ENCODE measurements at places on chromosomes 5 and 9.

DNA sequence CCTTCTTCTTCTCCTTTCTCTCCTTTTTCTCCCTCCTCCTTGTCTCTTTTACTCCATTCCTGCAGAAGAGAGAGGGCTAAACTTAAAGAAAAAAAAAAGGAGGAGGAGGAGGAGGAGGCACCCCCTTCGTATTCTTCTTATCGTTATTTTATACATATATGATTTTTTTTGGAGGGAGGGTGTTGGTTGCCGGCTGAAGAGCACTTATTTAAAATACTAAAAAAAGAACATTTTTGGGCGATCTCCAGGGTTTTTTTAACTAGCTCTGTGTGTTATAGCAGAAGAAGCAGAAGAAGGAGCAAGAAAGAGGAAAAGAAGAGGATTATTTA, 381 bp downstream of the NR2F1 start:
- peak; percentile 6 for DNase-seq

GRCh38 chr9:71355884-71356283, 234.5 kb upstream of the TRPM3 start:
- DNase-seq: peak; percentile 9

DNA sequence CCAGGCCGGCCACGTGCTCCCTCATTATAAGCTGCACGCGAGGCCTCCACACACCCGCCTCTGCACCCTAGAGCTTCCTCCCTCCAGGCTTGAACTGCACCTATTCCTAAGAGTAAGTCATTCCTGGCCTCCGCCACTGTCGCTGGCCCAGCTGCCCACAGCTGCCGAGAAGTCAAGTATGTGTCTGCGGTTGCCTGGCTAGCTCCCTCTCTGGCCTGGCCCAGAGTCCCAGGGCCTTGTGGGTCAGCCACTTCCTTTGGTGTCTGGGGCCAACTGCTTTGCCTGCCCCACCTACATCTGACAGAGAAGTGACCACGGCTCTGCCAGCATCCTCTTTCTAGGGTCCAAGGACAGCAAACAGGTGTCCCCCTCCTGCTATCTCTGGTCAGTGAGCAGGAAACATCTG, 18.3 kb downstream of the ABO start:
- no peak for DNase-seq

GRCh38 chr5:54307583-54307982, 2.8 kb downstream of the ARL15 start:
- DNase-seq: no peak

DNA sequence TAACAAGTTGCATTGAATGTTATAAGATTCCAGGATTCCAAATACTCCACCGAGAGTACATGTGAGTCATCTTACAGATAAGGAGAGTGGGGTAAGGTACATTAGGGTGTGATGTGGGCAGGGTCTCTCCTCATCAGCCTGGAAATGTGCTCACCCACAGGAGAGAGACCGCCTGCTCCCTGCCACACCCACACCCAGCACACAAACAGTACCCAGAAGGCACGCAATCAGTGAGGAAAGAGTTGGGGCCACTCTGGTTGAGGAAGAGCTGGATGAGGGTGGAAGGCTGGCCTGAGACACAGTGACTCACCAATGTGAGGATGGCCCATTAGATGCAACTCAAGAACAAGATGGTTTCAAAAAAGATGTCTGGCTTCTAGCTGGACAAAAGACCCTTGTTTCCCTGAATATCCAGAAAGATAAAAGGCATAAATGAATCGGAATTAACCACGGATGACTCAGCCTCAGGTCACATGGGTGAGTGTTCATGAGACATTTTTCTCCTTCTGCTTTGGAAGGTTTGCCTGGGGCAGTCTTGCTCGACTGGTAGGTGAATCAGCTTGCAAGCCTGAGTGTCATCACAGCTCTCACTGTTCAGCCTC, 51.1 kb upstream of the LHFPL2 start:
- peak; percentile 96 for DNase-seq

- no peak for DNase-seq
Measured at GRCh38 chr5:41795125-41795524, 75.1 kb downstream of the OXCT1 start.

DNA sequence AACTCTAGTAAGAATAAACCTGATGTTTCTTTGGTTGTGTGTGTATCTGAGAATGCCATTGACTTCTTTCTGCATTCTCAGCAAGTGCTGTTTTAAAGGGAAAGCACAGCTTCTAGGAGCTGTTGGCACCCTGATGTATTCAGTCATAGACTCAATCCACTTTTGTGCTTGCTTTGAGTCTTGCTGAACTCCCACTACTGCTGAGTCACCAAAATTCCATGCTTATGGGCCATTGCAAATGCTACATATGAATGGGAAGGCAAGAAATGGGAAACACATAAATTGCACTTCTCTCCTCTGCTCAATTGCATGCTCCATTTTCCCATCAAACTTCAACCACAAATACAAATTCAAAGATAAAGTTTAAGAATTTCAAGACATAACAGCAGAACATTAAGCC, 9.8 kb upstream of the FTMT start:
- no peak for DNase-seq

GRCh38 chr5:109888989-109889388, 199.3 kb downstream of the MAN2A1 start:
- no peak for DNase-seq

GRCh38 chr5:179615203-179615602, 8.3 kb downstream of the HNRNPH1 start:
- DNase-seq: no peak

GRCh38 chr9:123724211-123724796, 205.6 kb downstream of the DENND1A start:
- DNase-seq: peak; percentile 43

GRCh38 chr5:148711961-148712360, 57.6 kb upstream of the HTR4 start:
- no peak for DNase-seq

- DNase-seq: peak; percentile 63
Measured at GRCh38 chr5:392431-392988, 50.5 kb upstream of the EXOC3 start.

GRCh38 chr5:147430628-147431027, 79.2 kb downstream of the DPYSL3 start:
- DNase-seq: no peak

- no peak for DNase-seq
Measured at GRCh38 chr5:40346901-40347300, 332.8 kb upstream of the PTGER4 start.

- DNase-seq: no peak
Measured at GRCh38 chr5:158492841-158493242, 606.9 kb downstream of the EBF1 start.

- DNase-seq: no peak
Measured at GRCh38 chr5:36619012-36619635, 12.7 kb downstream of the SLC1A3 start.

DNA sequence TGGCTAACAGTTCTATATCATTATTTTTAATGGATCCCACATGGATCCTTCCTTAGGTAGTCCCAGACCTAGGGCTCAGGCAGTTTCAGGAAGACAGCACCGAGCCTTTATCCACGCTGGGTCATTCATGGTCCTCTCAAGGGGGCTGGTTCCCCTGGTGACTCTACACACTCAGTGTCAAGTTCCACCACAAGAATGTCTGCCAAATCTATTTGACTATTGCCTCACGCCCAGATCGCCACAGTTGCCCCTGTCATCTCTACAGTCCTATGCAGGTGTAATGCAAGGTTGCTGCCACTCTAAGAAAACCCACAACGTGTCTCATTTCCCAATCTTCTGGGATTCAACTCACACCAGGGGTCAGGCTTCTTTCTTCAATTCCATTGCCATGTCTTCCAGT, 8.0 kb upstream of the ZNF366 start:
- no peak for DNase-seq

DNA sequence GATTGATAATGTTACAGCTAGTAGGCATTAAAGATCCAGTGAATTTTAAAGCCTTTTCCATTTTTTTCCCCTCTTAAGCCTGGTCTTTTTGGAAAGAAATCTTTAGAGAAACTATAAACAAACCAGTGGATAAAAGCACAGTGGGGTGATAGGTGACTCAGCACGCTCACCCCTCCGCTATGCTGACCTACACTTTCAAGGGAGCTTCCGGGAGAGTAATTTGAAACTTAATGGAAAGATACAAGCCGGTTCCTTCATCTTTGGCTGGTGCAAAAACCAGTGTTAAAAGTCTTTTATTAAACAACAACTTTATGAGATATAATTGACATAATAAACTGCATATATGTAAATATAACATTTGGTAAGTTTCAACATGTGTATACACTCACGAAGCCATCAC, 27.0 kb upstream of the ALDOB start:
- no peak for DNase-seq

- no peak for DNase-seq
Measured at GRCh38 chr9:135404451-135405144, 75.0 kb upstream of the PPP1R26 start.

DNA sequence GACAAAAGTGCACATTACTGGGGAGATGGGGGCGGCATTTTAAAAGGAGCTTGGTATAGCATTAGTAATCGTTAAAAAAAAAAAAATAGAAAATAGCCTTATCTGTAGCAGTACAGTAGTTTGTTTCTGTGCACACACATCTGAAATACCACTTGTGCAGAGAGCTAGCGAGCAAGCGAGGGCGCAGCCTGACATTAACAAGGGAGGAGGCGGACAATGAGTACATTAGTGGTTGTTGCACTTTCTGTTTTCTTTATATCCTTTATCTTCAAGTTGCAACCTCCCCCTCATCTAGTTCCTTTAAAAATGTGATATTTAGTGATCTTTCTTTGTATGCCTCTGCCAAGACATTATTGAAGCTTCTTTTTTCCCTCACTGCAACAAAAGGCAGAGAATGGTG, 880 bp upstream of the PTPDC1 start:
- DNase-seq: no peak

- no peak for DNase-seq
Measured at GRCh38 chr5:154830219-154830595, 20.2 kb downstream of the FAXDC2 start.

- DNase-seq: no peak
Measured at GRCh38 chr5:180121826-180122413, 50.4 kb upstream of the RNF130 start.

DNA sequence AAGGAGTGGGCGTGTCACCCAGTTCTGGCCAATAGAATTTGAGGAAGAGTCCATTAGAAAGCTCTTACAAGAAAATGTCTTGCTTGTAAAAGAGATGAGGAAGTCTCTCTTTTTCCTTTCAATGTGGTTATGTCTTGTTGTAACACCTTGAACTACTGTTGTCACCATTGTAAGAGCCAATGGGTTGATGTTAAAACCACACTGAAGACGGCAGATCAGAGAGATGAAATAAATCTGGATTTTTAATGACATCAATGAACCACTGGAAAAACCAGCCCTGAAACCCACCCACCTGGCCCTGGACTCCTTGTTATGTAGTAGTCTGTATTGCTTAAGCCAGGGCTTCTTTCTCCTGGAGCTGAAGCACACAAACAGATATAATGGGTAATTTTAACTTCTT, 83.8 kb upstream of the ERCC6L2 start:
- no peak for DNase-seq

GRCh38 chr5:122377026-122377425, 65.0 kb downstream of the SNCAIP start:
- no peak for DNase-seq

GRCh38 chr5:135980620-135981019, 25.8 kb upstream of the LECT2 start:
- DNase-seq: no peak

- DNase-seq: no peak
Measured at GRCh38 chr9:109295221-109296130, 25.4 kb downstream of the EPB41L4B start.

GRCh38 chr9:133478851-133479711, at the start of gene SLC2A6:
SLC2A6 (minus strand) TSS chr9:133479099; CDS start chr9:133479059, 40 bp downstream.
- DNase-seq: peak; percentile 95

DNA sequence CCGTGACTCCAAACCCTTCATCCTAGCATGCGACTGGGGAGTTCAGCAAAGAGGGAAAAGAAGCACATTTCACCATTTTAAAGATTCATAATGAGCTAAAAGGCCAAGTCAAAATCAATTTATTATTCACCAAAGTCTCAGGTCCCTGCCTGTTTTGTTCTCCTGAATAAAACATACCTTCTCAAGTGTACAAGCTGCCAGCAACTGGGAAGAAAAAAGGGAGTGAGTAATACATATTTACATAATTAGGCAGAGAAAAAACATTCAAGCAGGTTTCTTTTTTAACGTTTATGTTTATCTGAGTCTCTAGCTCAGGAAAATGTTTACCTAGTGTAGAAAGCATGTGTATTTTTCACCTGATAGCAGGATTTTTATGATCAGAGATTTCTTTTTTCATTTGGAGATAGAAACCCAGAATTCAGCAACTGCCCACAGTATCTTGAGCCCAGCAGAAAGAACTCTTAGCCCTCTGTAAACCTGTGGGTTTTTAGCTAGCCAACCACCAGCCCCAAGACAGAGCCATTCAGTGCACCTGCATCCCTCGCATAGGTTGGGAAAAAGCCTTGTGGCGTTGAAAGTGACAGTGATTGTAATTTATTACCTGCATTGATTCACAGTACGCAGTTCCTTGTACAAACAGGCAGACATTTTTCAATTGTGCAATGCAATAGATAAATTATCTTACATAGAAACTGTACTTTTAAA, 117.9 kb upstream of the GRIA1 start:
- no peak for DNase-seq

DNA sequence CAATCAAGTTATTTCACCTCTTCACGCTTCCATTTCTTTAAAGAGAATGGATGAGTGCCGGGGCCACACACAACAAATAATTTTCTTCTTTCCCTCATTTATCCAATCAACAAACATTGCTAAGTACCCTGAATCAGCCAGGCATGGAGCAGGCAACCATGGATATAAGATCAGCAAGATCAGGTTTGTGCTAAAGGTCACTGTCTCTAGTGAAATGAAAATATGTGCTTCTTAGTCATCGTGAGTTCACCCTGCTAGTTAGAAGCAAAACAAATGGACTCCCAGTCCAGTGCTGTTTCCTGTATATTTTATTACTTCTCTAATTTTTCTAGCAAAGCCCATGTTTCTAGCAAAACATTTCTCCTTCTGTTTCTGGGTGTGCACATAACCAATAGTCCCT, 629.2 kb downstream of the BNC2 start:
- no peak for DNase-seq

DNA sequence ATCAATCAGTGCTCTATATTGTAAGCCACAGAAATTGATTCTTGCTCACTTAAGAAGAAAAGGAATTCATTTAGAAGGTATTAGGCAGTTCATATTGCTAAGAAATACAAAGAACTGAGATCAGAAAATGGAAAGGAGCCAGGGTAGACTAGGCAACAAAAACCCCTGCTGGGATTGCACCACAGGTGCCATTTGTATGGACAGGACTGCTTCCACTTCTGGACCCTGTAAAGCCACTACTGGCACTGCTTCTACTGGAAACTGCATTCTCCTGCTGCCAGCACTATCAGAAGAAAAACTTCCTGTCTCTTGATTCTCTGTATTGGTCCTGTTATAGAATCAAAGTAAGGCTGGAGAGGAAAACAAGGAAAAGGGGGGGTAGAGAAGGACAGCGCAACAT, 45.9 kb downstream of the CERT1 start:
- DNase-seq: no peak

DNA sequence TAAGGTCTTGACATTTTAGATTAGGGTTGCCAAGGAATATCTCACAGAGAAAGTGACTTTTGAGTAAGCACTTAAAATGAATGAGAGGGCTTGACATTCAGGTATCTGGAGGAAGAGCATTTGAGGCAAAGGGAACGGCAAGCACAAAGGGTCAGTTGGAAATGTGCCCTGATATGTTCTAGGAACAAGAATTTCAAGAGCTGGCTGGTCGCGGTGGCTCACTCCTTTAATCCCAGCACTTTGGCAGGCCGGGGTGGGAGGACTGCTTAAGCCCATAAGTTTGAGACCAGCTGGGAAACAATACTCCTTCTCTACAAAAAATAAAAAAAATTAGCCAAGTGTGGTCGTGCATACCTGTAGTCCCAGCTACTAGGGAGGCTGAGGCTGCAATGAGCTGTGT, 16.5 kb downstream of the KIAA1958 start:
- no peak for DNase-seq

GRCh38 chr5:149412783-149413476, 33.8 kb upstream of the IL17B start:
- no peak for DNase-seq
